ENCODE measurements at places on chromosomes 12 and 14.

DNA sequence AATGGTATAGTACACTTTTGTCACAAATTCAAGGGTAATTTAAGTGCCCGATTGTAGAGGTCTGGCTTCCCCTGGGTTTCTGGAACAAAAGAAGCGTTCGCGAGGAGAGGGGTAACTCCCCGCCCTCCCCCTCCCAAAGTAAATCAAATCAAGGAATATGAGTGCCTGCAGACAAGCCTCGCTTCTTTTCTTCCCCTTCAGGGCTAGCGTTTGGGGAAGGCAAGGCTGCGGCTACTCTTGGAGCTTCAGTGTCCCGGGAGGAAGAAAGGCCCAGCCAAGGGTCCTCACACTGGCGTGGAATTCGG is 456 bp upstream of the TMPO start:
- DNase-seq, result no peak

- no peak for DNase-seq
Observed at GRCh38 chr14:69045857-69046475, 66.9 kb upstream of the ACTN1 start.

- DNase-seq, result no peak
Observed at GRCh38 chr12:52801773-52802172, 5.9 kb upstream of the KRT3 start.

DNA sequence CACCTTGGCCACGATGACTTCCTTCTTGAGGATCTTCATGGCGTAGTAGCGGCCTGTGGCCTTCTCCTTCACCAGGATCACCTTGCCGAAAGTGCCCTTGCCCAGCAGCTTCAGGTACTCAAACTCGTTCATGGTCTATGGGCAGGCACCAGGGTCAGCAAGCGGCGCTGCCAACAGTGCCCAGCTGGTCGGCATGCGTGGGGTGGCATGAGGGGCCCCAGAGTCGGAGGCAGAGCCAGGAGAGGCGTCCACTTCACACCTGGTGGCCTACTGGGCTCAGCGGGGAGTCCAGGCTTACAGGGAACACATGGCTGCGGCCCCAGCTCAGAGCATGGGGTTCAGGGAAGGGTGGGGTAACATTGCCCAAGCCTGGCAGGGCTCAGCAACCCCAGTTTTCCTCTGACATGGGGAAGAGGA is 20.5 kb downstream of the AKT1 start:
- DNase-seq, result no peak

DNA sequence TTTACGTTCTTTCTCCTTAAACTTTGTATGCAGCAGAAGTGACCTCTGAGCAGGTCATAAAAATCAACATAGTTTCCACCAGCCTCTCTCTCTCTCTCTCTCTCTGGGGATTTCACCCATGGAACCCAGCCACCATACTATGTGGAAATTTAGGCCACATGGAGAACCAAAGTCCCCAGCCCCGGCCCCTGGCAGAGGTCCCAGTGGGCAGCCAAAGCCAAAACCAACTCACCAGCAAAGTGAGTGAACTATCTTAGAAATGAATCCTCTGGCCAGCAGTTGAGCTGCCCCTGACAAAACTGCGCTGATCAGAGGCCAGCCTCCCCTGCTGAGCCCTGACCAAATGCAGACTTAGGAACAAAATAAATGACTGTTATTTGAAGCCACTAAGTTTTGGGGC is 9.2 kb downstream of the DUSP6 start:
- no peak for DNase-seq

DNA sequence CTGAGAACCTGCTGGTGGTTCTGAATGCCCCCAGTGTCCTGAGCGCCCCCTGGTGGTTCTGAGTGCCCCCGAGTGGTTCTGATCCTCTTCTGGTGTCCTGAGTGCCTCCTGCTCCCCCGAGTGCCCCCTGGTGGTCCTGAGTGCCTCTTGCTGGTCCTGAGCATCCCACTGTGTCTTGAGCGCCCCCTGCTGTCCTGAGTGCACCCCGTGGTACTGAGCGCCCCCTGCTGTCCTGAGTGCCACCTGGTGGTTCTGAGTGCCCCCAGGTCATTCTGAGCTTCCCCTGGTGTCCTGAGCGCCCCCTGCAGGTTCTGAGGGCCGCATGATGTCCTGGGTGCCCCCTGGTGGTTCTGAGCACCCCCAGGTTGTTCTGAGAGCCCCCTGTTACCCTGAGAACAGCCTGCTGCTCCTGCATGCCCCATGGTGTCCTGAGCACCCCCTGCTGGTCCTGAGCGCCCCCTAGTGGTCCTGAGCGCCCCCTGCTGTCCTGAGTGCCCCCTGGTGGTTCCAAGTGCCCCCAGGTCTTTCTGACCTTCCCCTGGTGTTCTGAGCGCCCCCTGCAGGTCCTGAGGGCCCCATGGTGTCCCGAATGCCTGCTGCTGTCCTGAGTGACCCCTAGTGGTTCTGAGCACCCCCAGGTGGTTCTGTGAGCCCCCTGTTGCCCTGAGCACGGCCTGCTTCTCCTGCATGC is 1165.4 kb downstream of the TMEM121 start:
- peak; percentile 94 for DNase-seq

GRCh38 chr12:13599176-13599575 is 382.2 kb downstream of the GRIN2B start:
- no peak for DNase-seq

- DNase-seq, result no peak
Observed at GRCh38 chr12:104213952-104214351, 1.6 kb upstream of the TXNRD1 start.

- DNase-seq, result no peak
Observed at GRCh38 chr12:62264706-62265105, 4.5 kb downstream of the USP15 start.

- no peak for DNase-seq
Observed at GRCh38 chr12:104691721-104692556, 235.2 kb downstream of the CHST11 start.

Measured in stimulated activated CD4-positive, alpha-beta T cell treated with anti-CD3 and anti-CD28 coated beads, Interleukin-1b, Interleukin-23, amount 100 ng/mL, for 48 hours (primary cell).